ENCODE measurements at places on chromosomes 2 and 18.

- DNase-seq, result no peak
Observed at GRCh38 chr2:40440835-40441234, 11.1 kb downstream of the SLC8A1 start.

DNA sequence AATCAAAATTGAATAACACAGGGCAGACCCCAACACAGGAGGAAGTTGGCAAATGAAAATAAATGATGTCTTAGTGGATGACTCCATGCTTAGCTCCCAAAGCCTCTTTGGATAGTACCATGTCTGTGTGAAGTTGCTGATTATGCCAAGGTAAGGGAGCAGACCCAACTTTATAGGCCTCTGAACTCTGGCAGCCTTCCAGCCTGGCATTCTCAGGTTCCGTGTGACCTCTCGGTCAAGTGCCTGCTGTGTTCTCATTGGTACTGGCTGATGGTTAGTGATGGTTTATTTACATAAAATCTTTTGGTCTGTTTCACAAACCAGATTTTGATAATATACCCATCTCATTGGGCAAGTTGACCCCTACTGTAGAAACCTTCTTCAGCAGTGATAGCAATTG is 112.2 kb upstream of the TTC39C start:
- DNase-seq, result no peak

GRCh38 chr2:210671065-210671464 is 114.7 kb downstream of the CPS1 start:
- no peak for DNase-seq

DNA sequence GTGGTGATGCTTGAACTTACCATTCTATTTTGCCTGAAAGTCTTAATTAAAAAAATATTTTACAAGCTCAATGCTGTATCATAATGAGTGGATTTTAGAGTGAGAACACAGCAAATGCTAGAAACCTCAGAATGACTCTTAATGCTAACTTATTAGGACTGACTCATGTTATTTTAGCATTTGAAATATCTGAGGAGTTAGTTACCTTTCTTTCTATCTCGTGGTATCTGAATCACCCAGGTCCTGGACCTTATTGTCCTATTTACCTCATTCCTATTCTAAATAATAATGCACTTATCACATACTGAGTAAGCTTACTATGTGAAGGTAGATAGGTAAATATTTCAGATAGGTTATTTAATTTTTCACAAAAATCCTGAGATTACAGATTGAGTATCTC is 70.7 kb downstream of the SOS1 start:
- DNase-seq, result no peak

GRCh38 chr2:64085936-64086335 is 58.3 kb downstream of the PELI1 start:
- no peak for DNase-seq

- DNase-seq, result no peak
Observed at GRCh38 chr18:48140731-48141130, 210.3 kb upstream of the SMAD2 start.

- no peak for DNase-seq
Observed at GRCh38 chr2:24058564-24059271, 9.2 kb downstream of the FKBP1B start.

DNA sequence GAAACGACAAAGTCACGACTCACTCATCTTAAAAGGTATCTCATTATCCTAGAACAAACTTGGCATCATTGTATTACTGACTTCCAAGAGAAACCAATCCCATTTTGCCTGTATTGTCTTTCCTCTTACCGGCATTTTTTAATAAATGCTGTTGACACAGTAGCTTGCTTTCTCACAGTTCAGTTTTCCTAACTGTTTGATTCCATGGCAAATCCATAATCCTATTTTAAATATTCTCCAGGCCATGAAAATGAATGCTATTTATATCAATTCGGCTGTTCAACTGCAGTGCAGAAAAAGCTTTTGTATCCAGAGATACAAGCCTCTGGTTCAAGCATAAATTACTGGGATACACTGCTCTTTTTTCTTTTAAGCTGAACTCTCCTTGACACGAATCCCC is 1241.9 kb downstream of the DPP10 start:
- no peak for DNase-seq

- DNase-seq, result no peak
Observed at GRCh38 chr2:206096876-206097275, 10.9 kb upstream of the INO80D start.

DNA sequence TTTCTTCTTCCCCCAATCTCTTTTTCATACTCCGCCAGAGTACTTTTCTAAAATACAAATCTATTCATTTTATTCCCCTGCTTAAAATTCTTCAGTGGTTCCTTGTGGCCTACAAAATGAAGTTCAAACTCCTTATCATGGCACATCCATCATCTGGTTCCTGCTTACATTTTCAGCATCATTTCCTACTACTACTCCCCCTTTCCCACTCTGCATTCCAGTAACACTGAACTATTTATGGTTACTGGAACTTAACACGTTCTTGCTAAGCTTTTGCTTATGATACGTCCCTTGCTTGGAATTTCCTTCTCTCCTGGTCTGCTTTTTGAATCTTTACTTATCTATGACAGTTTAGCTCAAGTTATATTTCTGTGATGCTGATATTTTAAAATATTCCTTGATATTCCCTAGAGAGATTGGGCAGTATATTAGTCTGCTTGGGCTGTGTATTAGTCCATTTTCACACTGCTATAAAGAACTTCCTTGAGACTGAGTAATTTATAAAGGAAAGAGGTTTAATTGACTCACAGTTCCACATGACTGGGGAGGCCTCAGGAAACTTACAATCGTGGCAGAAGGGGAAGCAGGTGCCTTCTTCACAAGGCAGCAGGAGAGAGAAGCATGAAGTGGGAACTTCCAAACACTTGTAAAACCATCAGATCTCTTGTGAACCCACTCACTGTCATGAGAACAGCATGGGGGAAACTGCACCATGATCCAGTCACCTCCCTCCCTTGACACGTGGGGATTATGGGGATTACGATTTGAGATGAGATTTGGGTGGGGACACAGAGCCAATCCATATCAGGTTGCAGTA is 53.2 kb downstream of the BMPR2 start:
- DNase-seq, result no peak

- no peak for DNase-seq
Observed at GRCh38 chr18:58536202-58536516, 92.7 kb downstream of the ALPK2 start.

DNA sequence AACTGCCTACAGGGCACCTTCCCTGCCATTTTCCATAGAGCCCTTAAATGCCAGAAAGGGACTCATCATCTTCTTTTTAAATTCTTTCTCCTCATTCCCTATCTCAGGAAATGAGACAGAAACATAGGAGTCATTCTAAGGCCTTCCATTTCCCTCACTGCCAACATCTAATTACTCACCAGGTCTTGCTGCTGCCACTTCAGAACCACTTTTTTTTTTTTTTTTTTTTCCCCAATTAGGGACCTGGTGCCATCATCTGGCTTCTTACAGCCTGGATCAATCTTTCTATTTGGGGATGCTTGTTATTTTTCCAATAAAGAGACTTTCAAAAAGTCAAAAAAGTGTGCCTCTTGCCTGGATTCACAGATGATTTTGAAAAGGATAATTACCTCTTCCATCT is 373.4 kb downstream of the LPIN1 start:
- DNase-seq, result no peak

GRCh38 chr18:48855422-48856377 is 95.1 kb downstream of the SMAD7 start:
- no peak for DNase-seq

DNA sequence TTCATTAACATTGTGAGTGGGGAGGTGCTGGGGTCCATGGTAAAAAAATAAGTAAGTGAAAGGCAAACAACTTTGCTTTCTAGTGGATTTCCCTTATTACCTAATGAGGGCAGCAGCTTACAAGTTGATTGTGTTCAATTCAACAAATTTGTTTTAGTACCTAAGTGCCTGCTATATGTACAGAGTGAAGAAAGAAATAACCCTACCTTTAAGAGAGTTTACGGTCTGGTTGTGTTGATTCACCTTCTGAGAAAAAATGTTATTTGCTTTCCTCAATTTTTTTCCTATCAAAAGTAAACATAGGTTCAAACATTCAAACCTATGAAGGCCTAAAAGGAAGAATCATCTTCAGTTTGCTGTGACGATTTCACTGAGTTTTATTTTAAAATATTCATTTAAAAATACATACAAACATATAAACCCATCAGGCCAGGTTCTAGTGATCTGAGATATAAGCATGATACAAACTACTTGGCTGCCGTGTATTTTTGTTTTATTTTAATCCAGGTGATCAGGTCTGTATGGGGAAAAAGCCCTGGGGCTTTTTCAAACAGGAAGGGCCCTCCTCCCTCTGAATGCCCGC is 1.5 kb upstream of the SPTBN1 start:
- DNase-seq, result no peak

- no peak for DNase-seq
Observed at GRCh38 chr2:60071490-60071831, 482.0 kb downstream of the BCL11A start.

DNA sequence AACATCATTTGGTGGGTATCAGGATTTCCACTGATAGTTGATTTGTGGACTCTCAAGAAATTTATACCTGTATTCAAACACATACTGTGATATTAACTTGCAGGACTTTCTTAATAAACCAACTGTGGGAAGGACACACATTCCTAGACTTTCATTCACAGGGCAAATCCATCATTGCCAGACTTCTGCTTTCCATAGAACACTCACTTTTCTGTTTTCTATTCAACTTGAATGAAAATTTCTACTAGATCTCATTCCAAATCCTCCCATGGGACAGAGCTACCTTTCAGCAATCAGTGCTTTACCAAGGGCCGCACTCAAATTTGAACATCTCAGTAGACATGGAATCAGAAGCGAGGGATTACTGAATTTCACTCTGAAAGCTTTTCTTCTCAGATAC is 612.5 kb downstream of the IRS1 start:
- no peak for DNase-seq

GRCh38 chr2:38654528-38655381 is 11.2 kb upstream of the GALM start:
- no peak for DNase-seq

DNA sequence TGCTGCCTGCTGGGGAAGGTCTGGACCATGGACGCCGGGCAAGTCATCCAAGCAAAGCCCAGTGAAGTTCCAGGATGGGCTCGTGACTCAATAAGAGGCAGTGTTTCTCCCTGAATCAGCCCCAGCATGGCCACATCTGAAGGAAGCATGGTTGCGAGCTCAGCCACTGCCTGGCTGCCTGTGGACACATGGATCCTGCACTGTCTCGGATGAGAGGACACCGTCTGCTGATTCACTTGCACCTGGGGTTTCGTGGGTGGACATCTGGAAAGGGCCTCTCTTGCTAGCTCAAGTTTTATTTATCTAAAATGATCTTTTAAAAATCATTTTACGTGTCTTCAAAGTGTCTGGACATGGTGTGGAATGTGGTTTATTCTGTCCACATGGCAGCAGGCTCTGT is 224.8 kb upstream of the FN1 start:
- no peak for DNase-seq

GRCh38 chr2:143603035-143603655 is 473.9 kb downstream of the ARHGAP15 start:
- no peak for DNase-seq

DNA sequence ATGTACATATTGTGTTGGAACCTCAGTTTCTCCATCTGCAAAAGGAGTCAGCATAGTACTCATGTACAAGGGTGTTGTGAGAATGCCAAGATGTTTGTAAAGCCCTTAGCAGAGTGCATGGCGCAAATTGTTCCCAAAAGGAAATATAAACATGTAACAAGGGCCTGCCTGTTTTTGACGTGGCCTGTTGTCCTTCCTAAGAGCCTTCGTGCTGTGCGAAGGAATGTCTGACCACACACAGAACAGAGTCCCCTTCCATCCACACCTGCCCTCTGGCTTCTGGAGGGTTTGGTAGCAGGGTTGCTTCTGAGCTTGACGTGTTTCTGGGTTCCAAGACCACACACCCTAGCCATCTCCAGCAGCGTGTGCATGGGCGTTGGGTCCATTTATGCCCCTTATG is 34.9 kb downstream of the CABLES1 start:
- DNase-seq, result no peak

DNA sequence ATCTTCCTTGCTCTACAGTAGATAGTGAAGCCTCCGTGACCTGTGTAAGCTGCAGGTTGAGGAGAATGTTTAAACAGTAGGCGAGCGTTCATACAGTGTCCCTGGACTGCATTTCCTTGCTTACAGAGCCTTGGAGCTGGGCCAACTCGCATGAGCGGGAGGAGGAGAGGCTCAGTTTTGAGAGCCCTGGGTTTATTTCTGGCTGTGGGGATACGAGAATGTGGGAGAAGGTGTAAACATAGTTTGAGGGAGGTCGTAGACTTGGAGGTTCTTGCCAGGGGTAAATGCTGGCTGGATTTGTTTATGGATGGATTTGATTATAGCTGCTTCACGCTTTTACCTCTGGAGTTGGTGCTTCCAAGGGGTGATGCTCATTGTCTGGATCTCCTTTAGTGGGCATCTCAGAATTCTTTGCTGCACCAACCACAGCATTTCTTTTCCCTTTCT is 20.8 kb downstream of the CRIM1 start:
- no peak for DNase-seq

DNA sequence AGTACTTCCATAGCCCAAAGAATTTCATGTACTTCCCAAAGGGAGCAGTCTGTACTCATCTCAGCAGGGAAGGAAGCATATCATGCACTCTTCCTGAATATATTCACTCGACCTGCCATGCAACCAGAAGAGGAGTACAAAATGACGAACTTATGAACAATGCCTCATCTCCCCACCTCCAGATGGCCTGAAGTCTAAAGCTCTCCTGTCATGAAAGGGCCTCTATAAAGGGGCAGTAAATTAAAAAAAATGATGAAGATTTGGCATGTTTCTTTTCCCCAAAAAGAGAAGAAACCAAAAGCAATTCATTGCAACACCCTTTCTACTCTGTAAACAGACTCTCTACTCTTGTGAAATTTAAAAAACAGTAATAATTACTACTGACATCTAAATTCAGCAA is 1601.1 kb downstream of the LRP1B start:
- no peak for DNase-seq
